ENCODE measurements at places on chromosomes 12 and 14. TPM values are rescaled to one million over a fixed set of nuclear protein-coding genes. Genes with fewer than 3 reads are reported as not detected.
A peak's percentile ranks its signal among the peaks of the same experiment; 100 is the strongest.

CD163L1 gene
- total RNA-seq, result 16.0 TPM

GRCh38 chr12:14244876-14245669 lies 120.4 kb upstream of the ATF7IP start:
- peak; percentile 10 for DNase-seq

GRCh38 chr14:106843951-106844483 lies 1317.6 kb downstream of the TMEM121 start:
- DNase-seq, result no peak

TIMELESS gene
- total RNA-seq, result 10.5 TPM

FAM181A gene
- total RNA-seq, result not detected

SLC38A4 gene
- total RNA-seq, result 2.3 TPM

ETFBKMT gene
- 2.7 TPM for total RNA-seq

MRPS35 gene
- total RNA-seq, result 27.6 TPM

RPL10L gene
- total RNA-seq, result not detected

DNA sequence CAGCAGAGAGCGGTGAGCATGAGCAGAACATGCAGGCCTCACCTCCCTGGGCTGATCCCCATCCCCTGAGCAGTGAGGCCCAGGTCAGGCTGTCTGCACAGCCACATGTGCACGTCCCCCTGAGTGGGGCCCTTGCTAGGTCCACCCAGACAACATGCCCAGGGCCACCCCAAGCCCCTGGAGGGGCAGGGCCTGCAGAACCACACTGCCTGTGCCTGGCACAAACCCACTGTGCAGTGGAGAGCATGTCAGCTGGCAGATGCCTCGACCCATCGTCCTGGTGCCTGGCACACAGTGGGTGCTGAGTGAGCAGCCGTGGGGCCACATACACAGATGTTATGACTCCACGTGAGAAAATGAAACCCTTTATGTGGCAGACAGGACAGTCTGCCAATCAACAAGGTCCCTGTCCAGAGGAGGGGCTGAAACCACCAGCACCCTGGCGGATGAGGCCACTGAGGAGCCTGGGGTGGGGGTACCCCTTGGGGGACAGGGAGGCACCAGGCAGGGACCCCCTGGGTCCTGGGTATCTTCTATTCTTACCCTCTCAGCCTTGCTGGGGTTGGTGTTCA lies 8.3 kb downstream of the ANHX start:
- no peak for DNase-seq

BEGAIN gene
- total RNA-seq, result under 0.01 TPM

VRTN gene
- total RNA-seq, result not detected

DNA sequence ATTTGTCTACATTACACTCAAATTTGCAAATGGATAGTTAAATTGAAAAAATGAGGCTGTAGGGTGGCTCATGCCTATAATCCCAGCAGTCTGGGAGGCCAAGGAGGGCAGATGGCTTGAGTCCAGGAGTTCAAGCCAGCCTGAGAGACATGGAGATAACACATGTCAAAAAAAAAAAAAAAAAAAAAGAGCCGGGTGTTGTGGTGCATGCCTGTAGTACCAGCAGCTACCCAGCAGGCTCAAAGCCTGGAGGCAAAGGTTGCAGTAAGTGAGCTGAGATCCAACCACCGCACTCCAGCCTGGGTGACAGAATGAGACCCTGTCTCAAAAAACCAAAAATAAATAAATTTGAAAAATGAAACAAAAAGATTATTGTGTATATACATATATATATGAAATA lies 119.9 kb upstream of the MGAT4C start:
- DNase-seq, result no peak

DNA sequence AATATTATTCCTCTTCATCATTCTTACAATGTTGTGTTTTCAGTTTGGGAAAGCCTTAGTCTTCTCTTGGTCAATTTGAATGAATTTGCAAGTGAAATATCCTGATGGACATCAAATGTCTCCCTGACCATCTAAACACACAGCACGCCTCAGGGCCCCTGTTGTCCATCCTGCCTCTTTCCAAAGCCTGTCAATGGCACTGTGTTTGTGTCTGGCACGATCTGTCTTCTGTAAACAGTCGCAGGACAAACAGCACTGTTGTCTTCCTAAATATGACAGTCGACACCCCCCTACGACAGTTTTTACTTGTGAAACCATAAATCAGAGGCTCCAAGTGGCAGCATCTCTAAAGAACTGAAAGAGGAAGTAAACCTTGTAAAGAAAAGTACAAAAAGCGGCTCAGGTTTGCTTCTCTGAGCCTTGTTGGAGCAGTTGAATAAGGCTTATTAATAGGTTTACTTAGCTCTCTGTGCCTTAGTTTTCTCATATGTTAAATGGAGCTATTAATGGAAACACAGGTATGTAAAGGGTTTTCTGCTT lies 285.8 kb downstream of the NRXN3 start:
- no peak for DNase-seq

SYT1 gene
- total RNA-seq, result 6.3 TPM

- peak; percentile 99 for DNase-seq
These were observed at the start of gene ESYT1 for GRCh38 chr12:56127888-56128669. TSS of gene ESYT1 (plus strand) at chr12:56128267. CDS start at chr12:56128320, 53 bp downstream.

GRCh38 chr14:69983317-69983716 lies 104.1 kb downstream of the SMOC1 start:
- DNase-seq, result no peak

- DNase-seq, result peak; percentile 99
These were observed at the start of gene CLEC14A for GRCh38 chr14:38255673-38256532. TSS of gene CLEC14A (minus strand) at chr14:38256093. CDS start at chr14:38256022, 71 bp downstream.

DNA sequence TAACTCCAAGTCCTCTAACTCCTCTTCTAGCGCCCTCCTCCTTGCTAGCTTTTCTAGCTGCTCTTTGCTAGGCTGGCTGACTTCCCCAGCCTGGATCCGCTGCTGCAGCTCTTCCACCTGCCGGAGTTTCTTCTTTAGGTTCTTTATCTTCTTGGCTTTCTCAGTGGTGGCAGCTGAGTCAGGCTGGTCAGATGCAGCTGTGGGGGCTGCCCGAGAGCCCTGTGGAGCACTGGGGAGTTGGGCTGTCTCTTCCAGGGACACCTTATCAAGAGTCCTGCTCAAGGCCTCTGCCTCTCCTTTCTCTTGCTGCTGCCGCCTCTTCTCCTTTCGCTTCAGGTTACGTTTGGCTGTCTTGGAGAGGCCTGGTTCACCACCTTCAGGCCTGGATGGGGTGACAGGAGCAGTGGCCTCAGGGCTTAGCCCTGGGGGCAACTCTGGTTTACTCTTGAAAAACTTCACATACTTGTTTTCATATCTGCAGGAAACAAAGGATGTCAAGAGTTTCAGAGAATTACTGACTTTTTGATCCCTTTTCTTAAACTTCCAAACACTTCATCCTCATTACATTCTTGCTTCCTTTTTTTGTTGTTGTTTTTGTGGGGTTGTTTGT lies 25.7 kb downstream of the PYM1 start:
- no peak for DNase-seq

Data from dermis microvascular lymphatic vessel endothelial cell (primary cell).